Progenitor cell of endocrine pancreas (in vitro differentiated cells): ENCODE measurements at places on chromosomes 6 and 20. TPM values are rescaled to one million over a fixed set of nuclear protein-coding genes. Genes with fewer than 3 reads are reported as not detected.

DNA sequence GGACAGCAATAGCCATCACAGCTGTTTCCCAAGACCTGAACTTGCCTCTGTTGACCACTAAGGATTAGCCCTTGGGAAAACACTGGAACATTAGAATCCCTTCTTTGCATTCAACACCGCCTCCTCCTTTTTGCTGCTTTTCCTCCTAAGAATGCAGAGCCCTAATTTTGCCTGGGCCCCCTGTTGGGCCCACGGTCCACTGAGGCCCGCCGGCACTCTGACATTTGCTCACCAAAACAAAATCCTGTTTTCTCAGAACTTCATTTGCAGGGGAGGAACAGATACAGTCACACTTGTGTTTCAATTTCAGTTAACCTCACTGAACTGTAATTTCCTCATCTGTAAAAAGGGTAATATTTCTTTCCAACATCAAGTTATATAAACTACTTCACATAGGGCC is 116.0 kb upstream of the JARID2 start:
- no peaks in the 10 kb centered on the region for H3K36me3 ChIP-seq
- H3K4me1 ChIP-seq, result peaks cover 2% of the 10 kb centered on the region
- no peak overlapping the region for H3K27ac ChIP-seq
- DNase-seq, result no peak

DNA sequence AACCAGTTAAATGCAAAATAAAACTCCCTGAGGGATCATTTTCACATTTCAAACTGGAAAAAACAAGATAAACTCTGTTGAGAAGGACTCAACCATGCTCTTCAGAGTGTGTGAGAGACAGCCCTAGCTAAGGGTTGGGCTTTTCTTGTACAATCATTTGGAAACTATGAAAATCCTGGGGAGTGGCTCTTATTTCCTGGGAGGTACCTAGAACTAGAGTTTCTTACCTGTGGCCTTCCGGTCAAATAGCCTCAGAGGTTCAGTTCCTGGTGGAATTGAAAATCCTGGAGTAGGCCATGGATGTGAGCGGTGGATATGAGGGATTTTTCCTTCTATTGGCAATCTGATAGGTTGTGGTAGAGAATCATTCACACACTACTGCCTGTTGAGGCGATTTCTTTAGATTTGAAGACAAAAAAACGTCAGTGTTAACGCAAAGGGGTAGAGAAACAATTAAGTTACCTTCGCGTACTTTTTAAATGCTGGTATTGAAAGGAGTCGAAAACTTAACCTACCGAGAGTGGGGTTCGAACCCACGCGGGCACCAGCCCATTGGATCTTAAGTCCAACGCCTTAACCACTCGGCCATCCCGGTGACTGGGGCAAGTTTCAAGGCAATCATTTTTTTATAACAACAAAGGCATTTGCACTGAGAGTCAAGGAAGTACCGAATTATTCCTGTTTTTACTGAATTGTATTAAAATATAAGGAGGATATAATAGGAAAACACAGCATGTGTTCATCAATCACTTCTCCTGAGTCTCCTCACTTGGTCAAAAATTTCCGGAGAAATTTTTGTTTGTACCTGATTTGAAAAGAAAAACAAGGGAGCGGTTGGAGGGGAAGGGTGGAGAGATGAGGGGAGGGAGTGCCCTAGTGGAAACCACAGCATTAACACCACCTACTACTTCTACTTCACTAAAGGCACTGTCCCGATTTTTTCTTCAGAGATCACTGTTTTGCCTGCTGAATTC is 191.3 kb downstream of the OR2B2 start:
- H3K27me3 ChIP-seq, result peaks cover 28% of the 10 kb centered on the region
- no peak overlapping the region for H3K4me3 ChIP-seq
- DNase-seq, result no peak
- H3K27ac ChIP-seq, result no peak overlapping the region

Gene SLC22A3
- total RNA-seq, result 1.7 and 2.3 TPM in 2 replicates

Gene TPX2
- total RNA-seq, result 71.9 and 77.0 TPM in 2 replicates

DNA sequence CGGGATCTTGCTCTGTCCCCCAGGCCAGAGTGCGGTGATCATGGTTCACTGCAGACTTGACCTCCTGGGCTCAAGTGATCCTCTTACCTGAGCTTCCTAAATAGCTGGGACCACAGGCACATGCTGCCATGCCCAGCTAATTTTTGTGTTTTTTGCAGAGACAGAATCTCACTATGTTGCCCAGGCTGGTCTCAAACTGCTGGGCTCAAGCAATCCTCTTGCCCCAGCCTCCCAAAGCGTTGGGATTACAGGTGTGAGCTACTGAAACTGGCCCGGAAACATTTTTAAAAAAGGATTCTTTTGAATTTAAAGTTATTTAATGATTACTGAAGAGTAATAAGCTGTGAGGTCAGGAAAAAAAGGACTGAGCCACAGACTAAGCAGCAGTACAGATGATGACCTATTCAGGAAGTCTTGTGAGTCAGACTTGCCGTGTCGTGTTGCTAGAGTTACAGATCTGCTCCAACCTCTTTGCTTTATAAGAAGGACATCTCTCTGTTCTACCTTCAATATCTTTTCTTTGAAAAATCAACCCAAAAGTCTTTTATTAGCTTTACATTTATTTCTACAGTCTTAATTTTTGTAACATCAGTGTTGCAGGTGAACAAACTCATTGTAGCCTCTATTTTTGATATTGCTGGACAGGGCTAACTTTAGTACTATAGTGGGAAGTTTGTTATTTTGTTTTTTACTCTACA is 108.7 kb downstream of the NCOA3 start:
- no peaks in the 10 kb centered on the region for H3K27me3 ChIP-seq
- peaks cover 10% of the 10 kb centered on the region for H3K4me1 ChIP-seq
- DNase-seq, result no peak
- no peak overlapping the region for H3K4me3 ChIP-seq

Gene RFX6
- total RNA-seq, result 28.7 and 34.2 TPM in 2 replicates

GRCh38 chr6:100105919-100106529 is 112.0 kb upstream of the MCHR2 start:
- H3K27ac ChIP-seq, result peak overlapping the region; percentile 3
- H3K4me3 ChIP-seq, result no peak overlapping the region
- peaks cover 24% of the 10 kb centered on the region for H3K4me1 ChIP-seq
- H3K36me3 ChIP-seq, result no peaks in the 10 kb centered on the region
- DNase-seq, result no peak
- H3K27me3 ChIP-seq, result no peaks in the 10 kb centered on the region

- no peak overlapping the region for H3K27ac ChIP-seq
- DNase-seq, result no peak
- H3K36me3 ChIP-seq, result no peaks in the 10 kb centered on the region
- H3K4me3 ChIP-seq, result no peak overlapping the region
Measured at GRCh38 chr6:92521553-92521952, 897.8 kb downstream of the EPHA7 start.

DNA sequence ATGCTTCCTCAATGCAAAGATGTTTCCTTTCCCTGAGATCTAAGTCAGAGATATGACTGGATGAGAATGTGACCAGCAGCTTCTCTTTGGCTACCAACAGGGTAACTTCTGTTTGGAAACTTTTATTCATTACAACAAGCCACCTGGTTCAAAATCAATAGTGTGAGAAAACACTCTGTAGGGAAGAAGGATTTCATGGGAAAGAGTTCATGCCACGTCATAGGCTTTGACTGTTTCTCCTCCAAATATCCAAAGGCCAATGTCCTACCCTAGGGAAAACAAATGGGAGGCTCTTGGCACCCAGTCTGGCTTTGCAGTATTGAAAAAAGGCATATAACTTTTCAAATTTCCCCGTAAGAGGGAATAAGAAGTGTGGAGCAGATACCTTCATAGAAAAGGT is 245.5 kb downstream of the FNDC1 start:
- peaks cover 3% of the 10 kb centered on the region for H3K4me1 ChIP-seq
- no peak overlapping the region for H3K4me3 ChIP-seq
- peaks cover 2% of the 10 kb centered on the region for H3K36me3 ChIP-seq
- no peak for DNase-seq
- peaks cover 20% of the 10 kb centered on the region for H3K27me3 ChIP-seq

DNA sequence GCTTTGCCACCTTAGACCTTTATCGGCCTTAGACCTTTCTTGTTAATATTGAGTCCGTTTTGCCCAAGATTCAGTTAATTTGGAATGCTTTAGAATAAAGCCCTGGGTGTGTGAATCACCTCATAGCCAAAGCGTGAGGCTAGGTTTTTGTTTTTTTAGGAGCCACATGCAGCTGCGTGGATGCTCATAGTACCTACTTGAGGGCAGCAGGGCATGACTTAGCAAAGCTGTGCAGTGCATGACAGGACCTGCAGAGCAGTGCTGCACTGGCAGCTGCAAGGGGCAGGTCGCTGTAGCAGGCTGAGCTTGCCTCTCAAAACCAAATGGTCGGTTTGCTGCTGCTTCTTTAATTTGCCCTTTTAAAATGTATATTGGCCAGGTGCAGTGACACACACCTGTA is 116.1 kb downstream of the JAG1 start:
- no peak overlapping the region for H3K27ac ChIP-seq
- peaks cover 28% of the 10 kb centered on the region for H3K4me1 ChIP-seq
- no peaks in the 10 kb centered on the region for H3K27me3 ChIP-seq
- H3K36me3 ChIP-seq, result peaks cover 8% of the 10 kb centered on the region
- H3K4me3 ChIP-seq, result no peak overlapping the region
- no peak for DNase-seq

DNA sequence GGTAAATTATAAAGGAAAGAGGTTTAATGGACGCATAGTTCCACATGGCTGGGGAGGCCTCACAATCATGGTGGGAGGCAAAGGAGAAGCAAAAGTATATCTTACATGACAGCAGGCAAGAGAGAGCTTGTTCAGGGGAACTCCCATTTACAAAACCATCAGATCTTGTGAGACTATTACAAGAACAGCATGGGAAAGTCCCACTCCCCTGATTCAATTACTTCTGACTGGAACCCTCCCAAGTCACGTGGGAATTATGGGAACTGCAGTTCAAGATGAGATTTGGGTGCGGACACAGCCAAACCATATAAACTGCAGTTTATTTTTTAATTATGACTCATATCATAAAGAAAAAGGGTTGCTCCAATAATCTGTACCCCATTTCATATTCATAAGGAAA is 22.3 kb upstream of the HLA-DQA2 start:
- no peak for DNase-seq
- peaks cover 4% of the 10 kb centered on the region for H3K27me3 ChIP-seq
- no peaks in the 10 kb centered on the region for H3K36me3 ChIP-seq
- H3K4me1 ChIP-seq, result no peaks in the 10 kb centered on the region

Gene OLIG3
- total RNA-seq, result not detected in 2 replicates

DNA sequence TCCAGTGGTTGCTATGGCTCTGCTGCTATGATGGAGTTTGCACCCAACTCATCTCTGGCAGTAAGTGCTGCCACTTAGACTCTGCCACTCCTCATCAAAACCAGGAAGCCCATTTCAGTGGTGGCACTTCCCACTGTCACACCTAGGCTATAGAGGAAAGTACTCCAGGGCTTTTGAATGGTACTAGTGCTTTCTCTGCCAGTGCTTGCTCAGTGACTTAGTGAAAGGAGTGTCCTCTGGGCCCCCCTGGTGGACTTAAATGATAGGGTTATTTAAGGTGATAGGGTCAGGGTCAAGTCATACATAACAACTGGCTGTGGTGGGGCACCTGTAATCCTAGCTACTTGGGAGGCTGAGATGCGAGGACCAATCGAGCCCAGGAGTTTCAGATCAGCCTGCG is 22.8 kb downstream of the FITM2 start:
- no peak overlapping the region for H3K27ac ChIP-seq
- no peak overlapping the region for H3K4me3 ChIP-seq
- no peak for DNase-seq
- no peaks in the 10 kb centered on the region for H3K4me1 ChIP-seq

DNA sequence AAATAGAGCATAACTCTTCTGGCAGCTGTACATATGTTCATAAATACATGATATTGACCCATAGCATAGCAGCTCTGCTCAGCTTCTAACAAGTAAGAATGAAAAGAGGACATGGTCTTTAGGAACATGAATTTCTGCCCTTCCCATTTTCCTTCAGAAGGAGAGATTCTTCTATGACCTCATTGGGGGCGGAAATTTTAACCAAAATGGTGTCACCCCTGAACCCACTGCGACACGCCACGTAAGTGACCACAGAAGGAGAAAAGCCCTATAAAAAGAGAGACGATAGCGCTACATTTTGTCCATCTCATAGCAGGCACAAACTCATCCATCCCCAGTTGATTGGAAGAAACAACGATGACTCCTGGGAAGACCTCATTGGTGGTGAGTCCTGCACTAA is at the start of gene IL17A:
TSS of gene IL17A (plus strand) at position 301 of the 400 bp plus-strand sequence. CDS start at position 358, 57 bp downstream.
- no peaks in the 10 kb centered on the region for H3K36me3 ChIP-seq
- no peaks in the 10 kb centered on the region for H3K4me1 ChIP-seq
- no peak for DNase-seq
- no peak within 1 kb of the TSS for H3K4me3 ChIP-seq
- no peak within 1 kb of the TSS for H3K27ac ChIP-seq

DNA sequence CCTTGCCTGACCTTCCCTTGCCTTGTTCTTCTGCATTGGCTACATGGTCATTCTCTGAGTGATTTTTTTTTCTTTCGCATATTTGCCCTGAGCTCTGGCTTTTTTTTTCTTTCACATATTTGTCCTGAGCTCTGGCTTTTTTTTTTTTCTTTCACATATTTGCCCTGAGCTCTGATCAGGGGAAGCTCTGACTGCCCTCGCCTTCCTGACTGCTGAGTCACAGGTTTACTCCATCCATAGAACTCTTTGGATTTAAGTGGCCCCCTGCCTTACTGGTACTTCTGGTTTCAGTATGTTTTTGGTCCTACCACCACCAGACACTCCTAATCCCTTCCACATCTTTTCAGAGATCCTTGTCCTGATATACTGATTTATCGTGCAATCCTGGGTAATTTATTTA is 201.1 kb downstream of the OGFRL1 start:
- no peak for DNase-seq
- peaks cover 6% of the 10 kb centered on the region for H3K4me1 ChIP-seq
- no peaks in the 10 kb centered on the region for H3K36me3 ChIP-seq
- peak overlapping the region; percentile 65 for H3K27ac ChIP-seq
- no peak overlapping the region for H3K4me3 ChIP-seq

Gene TREM1
- not detected in 2 replicates for total RNA-seq

- H3K4me1 ChIP-seq, result no peaks in the 10 kb centered on the region
- no peak for DNase-seq
- no peaks in the 10 kb centered on the region for H3K27me3 ChIP-seq
- no peak overlapping the region for H3K27ac ChIP-seq
Measured at GRCh38 chr6:53476964-53477363, 67.9 kb downstream of the GCLC start.

DNA sequence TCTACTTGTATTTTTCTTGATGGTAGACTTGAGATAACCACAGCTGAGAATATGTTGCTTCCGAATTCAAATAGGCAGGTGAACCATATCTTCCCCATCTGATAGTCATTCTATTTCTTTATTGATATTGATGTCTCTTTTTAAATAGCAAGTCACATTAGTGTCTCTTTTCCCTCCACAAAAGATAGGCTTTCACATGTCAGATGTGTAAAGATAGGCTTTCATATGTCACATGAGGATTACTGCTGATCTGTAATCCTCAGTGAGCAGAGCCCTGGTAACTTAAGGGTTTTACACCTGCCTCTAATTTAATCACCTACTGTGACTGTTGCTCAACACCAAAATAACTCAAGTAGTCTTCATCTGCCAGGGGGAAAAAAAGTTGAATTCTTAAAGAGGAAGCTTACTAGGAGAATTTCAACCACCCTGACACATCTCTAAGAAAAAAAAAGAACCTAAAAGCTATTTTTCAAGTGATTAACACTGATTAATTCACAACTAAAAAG is 45.3 kb upstream of the TRDN start:
- no peak for DNase-seq
- no peaks in the 10 kb centered on the region for H3K4me1 ChIP-seq
- H3K27me3 ChIP-seq, result no peaks in the 10 kb centered on the region
- no peaks in the 10 kb centered on the region for H3K36me3 ChIP-seq
- no peak overlapping the region for H3K4me3 ChIP-seq

Gene OTOR
- total RNA-seq, result not detected in 2 replicates
